ENCODE measurements at places on chromosomes 2 and 18.

DNA sequence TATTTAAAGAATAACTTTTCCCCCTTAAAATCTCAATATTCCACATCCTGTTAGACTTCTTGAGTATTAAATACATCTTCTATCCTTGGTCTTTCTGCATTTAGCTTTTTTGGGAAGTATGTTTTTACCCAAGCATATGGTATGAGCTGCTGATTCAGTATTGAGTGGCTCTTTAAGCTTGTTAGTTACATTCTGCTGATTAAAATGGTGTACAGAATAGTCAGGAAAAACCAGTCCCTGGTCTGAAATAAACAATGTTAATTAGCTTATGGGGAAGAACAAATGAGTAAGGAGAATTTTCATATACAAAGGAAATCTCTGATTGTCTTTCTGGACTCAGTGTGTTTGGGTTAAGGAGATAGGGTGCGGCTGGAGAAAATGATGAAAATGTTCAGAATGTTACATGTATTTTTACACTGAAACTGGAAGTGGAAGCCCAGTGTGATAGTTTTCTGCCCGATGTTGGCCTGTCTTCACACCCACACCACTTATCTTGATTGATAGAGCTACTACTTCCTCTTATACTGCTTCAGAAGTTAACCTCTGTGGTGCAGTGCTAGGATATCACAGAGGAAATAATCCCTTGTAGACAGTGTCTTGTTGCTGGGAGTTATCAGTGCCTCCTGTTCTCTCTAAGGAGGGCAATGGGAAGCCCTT lies 84.0 kb downstream of the MSH2 start:
- no peak for DNase-seq

- no peak for DNase-seq
These were observed 203.4 kb upstream of the ID2 start for GRCh38 chr2:8478471-8478793.

GRCh38 chr2:7881466-7881865 lies 800.4 kb upstream of the ID2 start:
- no peak for DNase-seq

DNA sequence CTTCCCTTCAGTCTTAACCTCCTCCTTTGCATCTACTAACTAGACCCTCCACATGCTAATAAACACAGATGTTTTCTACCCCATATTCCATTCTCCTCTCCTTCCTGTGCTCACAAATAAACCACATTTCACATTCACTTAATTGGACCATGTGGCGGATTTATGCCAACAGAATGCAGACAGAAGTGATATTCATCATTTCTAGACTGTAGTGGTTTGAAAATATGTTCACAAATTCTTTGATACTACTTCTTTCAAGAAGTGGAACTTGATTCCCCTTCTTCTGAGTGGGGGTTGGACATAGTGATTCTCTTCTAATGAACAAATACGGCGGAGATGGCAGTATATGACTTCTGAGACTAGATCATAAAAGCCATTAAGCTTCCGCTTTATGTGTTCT lies 73.5 kb upstream of the SPTBN1 start:
- no peak for DNase-seq

DNA sequence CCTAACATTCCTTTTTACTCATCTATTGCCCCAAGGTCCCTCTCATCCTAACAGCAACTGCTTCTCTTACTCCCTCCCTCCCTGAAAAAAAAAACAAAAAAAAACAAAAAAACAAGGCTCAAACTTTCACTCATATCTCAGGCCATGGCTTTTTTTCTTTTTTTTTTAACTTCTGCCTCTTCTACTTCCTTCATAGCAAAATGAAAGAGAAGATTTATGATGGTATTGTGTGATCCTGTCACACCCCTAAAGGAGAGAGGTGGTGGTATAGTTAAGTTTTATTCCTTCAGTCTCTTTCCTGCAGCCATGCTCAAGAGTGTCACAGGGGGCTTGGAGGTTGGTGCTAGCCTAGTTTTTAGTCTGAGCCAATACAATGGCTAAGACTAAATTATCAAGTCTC lies 21.5 kb upstream of the EPC2 start:
- DNase-seq = no peak

- DNase-seq = no peak
These were observed 5.9 kb downstream of the NEUROD1 start for GRCh38 chr2:181674461-181674860.

DNA sequence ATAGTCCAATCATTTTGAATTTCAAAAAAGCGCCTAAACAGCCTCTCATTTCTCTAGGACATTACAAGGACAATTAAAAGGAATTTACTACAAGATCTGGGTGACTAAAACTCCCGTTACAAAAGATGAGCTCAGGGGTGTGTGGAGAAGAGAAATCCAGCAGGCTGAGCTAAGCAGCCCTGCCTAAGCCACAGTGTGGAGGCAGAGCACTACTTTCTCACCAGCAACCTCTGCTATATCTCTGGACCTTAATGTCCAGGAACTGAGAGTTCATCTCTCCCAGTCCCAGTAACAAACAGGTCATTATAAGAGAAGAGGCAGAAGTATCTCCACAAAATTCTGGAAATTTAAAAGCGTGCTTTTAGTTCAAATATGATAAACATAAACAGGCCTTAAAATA lies 18.9 kb upstream of the ANKRD62 start:
- DNase-seq = no peak

- DNase-seq = no peak
These were observed 167.2 kb upstream of the REV1 start for GRCh38 chr2:99656994-99657393.

DNA sequence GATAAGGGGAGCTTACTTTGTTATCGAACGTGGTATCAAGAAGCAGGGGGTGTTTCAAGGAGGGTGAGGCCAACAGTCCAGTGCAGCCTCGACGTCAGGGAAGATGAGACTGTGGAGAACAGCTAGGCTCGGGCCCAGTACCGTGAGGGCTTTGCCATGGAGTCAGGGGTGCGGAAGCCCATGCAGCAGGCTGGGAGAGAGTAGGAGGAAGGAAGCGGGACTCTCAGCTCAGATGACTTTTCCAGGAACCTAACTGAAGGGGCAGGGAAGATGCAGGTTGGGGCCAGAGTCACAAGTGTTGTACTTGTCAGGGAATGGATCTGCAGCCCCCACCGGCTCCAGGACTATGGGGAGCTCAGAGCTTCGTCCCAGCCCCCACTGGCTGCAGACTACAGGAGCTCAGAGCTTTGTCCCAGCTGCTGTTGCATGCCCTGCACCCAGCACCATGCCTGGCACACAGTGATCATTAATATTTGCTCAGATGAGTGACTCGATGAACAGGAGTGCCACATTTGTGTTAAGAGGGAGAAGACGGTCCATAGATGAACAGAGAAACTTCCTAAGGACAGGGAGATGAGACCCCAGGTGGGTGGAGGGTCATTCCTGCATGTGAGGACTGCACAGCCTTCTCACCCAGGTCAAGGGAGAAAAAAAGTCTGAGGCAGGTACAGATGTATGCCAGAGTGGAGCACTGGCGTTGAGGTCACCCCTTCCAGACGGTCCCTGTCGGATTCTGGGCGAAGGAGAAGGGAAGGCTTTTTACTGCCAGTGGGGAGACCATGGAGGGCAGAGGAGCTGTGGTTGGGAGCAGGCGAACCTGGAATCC lies 36.4 kb downstream of the PTGR3 start:
- no peak for DNase-seq

GRCh38 chr2:6896930-6897759 lies 19.6 kb downstream of the RSAD2 start:
- no peak for DNase-seq

DNA sequence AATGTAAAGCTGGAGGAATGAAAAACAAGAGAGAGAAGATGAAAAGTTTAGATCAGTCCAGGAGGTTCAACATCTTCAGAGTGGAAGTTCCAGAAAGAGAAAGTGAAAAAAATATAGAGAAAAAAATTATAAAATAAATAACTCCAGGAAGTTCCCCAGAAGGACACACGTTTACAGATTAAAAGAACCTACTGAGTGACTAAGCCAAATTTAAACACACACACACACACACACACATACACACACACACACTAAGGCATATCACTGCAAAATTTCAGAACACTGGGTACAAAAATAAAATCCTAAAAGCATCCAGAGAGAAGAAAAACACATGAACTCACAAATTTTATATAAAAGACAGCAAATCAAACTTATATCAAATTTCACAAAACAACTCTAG lies 85.9 kb upstream of the PMAIP1 start:
- no peak for DNase-seq

DNA sequence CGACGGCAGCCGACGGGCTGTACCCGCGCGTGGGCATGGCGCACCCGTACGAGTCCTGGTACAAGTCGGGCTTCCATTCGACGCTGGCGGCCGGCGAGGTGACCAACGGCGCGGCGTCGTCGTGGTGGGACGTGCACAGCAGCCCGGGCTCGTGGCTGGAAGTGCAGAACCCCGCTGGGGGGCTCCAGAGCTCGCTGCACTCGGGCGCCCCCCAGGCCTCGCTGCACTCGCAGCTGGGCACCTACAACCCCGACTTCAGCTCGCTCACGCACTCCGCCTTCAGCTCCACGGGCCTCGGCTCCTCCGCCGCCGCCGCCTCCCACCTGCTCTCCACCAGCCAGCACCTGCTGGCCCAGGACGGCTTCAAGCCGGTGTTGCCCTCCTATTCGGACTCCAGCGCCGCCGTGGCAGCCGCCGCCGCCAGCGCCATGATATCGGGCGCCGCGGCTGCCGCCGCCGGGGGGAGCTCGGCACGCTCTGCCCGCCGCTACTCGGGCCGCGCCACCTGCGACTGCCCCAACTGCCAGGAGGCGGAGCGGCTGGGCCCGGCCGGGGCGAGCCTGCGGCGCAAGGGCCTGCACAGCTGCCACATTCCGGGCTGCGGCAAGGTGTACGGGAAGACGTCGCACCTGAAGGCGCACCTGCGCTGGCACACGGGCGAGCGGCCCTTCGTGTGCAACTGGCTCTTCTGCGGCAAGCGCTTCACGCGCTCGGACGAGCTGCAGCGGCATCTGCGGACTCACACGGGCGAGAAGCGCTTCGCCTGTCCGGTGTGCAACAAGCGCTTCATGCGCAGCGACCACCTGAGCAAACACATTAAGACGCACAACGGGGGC lies 2.0 kb downstream of the SP9 start:
- no peak for DNase-seq

DNA sequence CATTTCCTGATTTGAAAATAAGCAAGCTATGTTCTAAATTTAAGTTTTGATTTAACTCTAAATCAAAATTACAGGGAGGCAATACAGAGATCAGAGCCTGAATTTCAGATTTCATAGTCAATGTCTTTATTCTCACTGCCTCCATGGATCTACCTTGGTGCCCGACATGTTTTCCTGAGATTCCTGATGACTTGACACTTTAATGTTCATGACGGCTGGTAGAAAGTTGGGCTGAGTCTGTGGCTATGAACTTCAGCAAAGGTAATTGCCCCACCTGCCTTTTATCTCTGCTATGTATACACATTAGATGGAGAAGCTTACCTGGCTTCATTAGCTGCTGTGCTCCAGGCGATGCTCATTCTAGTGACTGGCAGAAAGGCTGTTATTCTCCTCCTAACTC lies 1390.5 kb upstream of the CELF4 start:
- DNase-seq = no peak

Data from retinal pigment epithelial cell (primary cell).